ENCODE measurements at places on chromosomes 12 and 14. TPM values are rescaled to one million over a fixed set of nuclear protein-coding genes. Genes with fewer than 3 reads are reported as not detected.

GRCh38 chr12:118237052-118237665 lies 101.2 kb downstream of the PEBP1 start:
- peaks cover 5% of the 10 kb centered on the region for H3K4me1 ChIP-seq
- peaks cover 25% of the 10 kb centered on the region for H3K36me3 ChIP-seq
- no peak overlapping the region for H3K27ac ChIP-seq
- H3K27me3 ChIP-seq, result no peaks in the 10 kb centered on the region

RNASE1 gene
- not detected for total RNA-seq

- H3K27me3 ChIP-seq, result peaks cover 3% of the 10 kb centered on the region
- no peak overlapping the region for H3K27ac ChIP-seq
- no peak for DNase-seq
- H3K4me3 ChIP-seq, result no peak overlapping the region
- H3K4me1 ChIP-seq, result no peaks in the 10 kb centered on the region
These were observed 20.5 kb upstream of the CORO1C start for GRCh38 chr12:108751821-108752220.

DNA sequence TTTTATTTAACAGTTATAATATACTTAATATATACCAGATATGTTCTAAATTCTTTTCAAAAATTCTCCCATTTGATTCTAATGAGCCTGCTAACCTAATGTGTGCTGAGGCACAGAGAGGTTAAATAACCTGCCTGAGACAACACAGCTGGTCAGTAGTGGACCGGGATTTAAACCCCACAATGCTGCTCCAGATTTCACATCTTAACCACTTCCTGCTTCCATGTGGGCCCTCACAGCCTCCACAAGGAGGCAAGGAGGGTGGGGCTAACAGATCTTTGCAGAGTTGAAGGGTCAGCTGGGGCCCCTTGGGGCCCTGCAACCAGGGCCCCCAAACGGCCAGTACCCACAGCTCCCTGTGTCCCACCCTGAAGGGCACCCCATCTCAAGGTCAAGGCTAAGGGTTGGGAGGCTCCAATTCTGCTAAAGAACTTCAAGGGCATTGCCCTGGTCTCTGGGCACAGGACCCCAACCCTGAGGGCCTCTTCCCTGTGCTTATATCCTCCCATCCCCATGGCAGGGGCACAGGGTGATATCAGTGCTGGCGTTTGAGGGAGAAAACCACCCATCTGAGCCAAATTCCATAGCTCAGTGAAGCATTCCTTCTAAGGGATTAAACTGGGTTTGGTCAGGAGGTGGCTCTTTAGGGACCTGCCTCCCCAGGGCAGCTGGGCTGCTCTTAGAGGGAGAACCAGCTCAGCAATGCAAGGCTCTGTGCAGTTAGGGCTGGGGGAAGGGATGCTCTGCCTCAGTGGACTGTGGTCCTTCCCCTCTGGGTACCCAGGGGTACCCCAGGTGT lies 2.2 kb downstream of the KRT80 start:
- no peaks in the 10 kb centered on the region for H3K36me3 ChIP-seq
- peaks cover 4% of the 10 kb centered on the region for H3K4me1 ChIP-seq
- no peak overlapping the region for H3K27ac ChIP-seq
- DNase-seq, result no peak
- peaks cover 13% of the 10 kb centered on the region for H3K27me3 ChIP-seq

GRCh38 chr12:132761032-132761920 lies at the start of gene ANKLE2:
ANKLE2 (minus strand) TSS chr12:132761832; CDS start chr12:132761798, 34 bp downstream.
- peak; percentile 74 for DNase-seq
- H3K4me1 ChIP-seq, result peaks cover 24% of the 10 kb centered on the region
- peak within 1 kb of the TSS; percentile 96 for H3K27ac ChIP-seq

ENDOU gene
- not detected for total RNA-seq

RHOJ gene
- not detected for total RNA-seq

DNA sequence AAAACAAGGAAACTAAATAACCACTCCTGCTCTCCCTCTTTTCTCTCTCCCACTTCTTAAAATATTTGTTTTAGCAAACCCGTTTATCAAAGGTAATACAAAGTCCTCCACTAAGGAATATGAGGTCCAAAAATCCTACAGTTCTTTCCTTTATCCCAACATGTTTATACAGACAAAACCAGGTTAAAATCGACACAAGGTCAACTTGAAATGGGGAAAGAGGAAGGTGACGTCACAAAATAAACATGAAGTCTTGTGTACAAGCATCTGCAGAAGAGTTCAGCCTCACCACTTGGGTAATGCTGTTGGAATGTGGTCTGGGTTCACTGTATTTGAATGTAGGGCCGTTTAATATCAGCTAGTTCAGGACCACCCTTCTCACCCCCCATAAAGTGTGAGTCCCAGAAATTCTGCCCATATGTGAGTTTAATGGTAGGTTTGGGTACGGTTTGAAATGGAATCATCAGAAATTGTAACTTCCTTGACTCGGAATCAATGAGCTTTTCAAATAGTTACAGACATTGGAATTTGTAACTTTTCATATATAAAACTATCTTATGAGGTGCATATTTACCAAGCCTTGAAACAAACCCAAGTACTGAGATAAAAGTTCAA lies 120.0 kb upstream of the SLC38A2 start:
- H3K27ac ChIP-seq, result no peak overlapping the region
- H3K4me3 ChIP-seq, result no peak overlapping the region
- DNase-seq, result no peak
- H3K36me3 ChIP-seq, result peaks cover 9% of the 10 kb centered on the region

DNA sequence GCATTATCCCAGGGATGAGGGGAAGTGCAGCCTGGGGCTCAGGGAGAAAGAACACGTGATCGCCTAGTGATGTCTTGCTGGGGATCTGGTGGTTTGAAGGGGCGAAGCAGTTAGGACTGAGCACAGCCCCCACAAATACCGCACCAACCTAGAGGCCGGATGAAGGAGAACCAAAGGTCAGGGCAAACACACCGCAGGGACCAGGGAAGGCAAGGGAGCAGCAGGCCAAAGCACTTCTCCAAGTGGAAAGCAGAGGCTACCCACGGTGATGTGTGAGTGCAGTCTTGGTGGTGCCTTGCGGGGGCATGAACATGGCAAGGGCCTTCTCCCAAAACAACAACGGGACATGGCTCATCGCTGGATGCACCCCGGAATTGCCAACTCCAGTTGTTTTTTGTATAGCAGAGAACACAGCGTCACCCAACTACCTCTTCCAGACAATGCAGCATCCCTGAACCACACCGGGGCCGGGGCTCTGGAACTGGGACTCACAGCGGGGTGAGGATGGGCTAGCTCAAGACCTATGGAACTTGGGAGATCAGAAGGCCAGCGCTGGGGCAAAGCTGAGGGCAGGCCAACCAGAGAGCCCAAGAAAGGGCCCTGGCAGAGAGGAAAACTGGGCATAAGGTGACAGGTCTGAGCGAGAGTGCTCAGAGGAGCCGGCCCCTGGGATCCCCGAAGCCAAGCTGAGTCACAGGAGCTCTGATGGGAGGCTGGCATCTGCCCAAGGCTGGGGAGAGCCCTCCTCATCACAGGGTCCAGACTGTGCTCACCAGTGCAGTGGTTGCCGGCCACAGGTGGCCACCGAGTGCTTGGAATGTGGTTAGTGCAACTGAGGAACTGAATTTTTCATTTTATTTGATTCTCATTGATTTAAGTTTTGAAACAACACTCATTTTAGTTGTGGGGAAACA lies 11.1 kb downstream of the GALNT16 start:
- no peaks in the 10 kb centered on the region for H3K36me3 ChIP-seq
- no peak overlapping the region for H3K27ac ChIP-seq
- no peak overlapping the region for H3K4me3 ChIP-seq
- no peak for DNase-seq

GRCh38 chr12:118456741-118457140 lies 80.4 kb downstream of the SUDS3 start:
- no peaks in the 10 kb centered on the region for H3K4me1 ChIP-seq
- no peaks in the 10 kb centered on the region for H3K36me3 ChIP-seq
- no peak overlapping the region for H3K4me3 ChIP-seq
- DNase-seq, result no peak
- H3K27ac ChIP-seq, result no peak overlapping the region
- no peaks in the 10 kb centered on the region for H3K27me3 ChIP-seq

GRCh38 chr14:68075382-68076029 lies 255.9 kb downstream of the RAD51B start:
- peaks cover 2% of the 10 kb centered on the region for H3K36me3 ChIP-seq
- no peak overlapping the region for H3K27ac ChIP-seq
- DNase-seq, result no peak
- no peak overlapping the region for H3K4me3 ChIP-seq
- H3K4me1 ChIP-seq, result no peaks in the 10 kb centered on the region

- H3K36me3 ChIP-seq, result no peaks in the 10 kb centered on the region
- H3K4me3 ChIP-seq, result no peak overlapping the region
- no peaks in the 10 kb centered on the region for H3K4me1 ChIP-seq
- no peak for DNase-seq
These were observed 4.1 kb downstream of the SERPINA1 start for GRCh38 chr14:94384342-94384741.

DNA sequence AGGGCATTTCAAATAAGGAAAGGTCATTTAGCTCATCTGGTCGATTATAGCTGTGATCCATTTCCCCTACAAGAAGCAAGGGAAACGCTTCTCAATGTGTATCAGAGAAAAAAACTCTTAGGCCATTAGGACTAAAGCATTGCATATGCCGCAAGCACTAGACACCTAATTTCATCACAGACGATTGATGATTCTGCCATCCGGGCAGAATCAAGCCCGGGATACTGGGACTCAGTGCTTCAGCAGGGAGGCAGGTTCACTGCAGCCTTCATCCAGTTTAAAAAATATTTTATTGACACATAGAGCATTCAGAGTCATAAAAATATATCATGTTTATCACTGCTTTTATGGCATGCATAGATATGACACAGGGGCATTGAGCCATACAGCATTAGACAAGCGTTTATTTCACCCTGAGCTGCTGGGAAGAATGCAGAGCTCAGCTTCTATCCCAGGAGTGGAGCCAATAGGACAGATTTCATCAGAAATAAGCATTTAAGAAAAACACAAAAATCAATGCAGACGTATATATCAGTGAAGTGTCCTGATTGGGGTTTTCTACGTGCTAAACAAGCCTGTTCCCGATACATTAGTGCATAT lies 806.9 kb downstream of the GALC start:
- H3K4me3 ChIP-seq, result no peak overlapping the region

DDX11 gene
- total RNA-seq, result 171 TPM

DNA sequence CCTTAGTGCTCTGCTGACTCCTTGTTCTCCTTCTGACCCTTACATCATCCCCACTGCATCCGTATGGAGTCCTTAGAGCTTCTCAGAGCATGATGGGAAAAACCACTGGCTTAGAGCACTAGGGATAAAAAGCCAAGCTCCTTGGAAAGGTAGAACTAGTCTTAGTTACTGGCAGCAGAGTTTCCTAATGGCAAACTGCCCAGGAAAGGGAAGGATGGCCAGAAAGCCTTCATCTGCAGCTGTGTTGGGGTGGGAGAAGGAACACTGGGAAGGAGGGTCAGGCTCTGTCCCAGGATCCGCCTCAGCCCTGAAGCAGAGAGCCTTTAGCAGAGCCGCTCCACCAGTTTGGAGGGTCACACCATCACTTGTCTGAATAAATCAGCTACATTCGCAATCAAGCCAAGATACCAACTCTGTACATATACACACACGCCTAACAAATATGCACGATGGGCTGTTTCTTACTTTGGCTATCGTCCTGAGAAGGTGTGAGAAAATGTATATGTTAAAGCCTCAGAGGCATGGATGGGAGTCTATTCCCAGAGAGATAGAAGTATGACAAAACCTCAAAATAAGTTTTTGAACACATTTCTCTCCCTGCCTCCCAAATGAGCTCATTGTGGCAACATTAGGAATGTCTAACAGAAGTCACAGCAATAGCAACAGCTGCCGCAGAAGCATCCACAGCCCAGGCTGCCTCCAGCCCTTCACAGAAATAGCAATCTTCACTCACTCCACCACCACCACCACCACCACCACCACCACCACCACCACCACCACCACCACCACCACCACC lies 18.6 kb upstream of the GALNT8 start:
- H3K4me3 ChIP-seq, result no peak overlapping the region
- no peaks in the 10 kb centered on the region for H3K4me1 ChIP-seq
- no peak overlapping the region for H3K27ac ChIP-seq
- peaks cover 6% of the 10 kb centered on the region for H3K27me3 ChIP-seq
- no peaks in the 10 kb centered on the region for H3K36me3 ChIP-seq
- DNase-seq, result no peak

GRCh38 chr12:109723311-109723881 lies 9.8 kb downstream of the FAM222A start:
- no peaks in the 10 kb centered on the region for H3K36me3 ChIP-seq
- DNase-seq, result no peak
- H3K4me3 ChIP-seq, result no peak overlapping the region
- H3K4me1 ChIP-seq, result no peaks in the 10 kb centered on the region
- no peak overlapping the region for H3K27ac ChIP-seq
- H3K27me3 ChIP-seq, result peaks cover 9% of the 10 kb centered on the region

DNA sequence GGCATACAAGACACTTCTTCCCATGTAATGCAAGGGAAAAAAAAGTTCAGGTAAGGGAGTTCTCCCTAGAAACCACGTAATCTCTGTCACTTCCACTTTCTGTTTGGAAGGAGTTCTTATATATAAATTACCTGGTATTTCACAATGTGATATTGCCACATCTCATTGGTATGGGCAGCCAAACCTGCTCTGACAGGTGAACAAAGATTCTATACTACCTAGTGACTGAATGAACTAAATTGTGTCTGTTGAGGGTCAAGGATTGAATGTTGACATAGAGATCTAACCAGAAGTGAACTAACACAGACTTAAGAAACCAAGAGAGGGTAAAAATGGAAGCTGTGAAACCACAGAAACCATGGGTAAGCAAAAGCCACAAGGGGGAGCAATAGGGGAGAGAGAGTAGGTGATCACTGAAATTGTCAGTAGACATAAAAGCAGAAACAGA lies 161.3 kb downstream of the RPL10L start:
- DNase-seq, result no peak
- H3K27ac ChIP-seq, result no peak overlapping the region
- no peaks in the 10 kb centered on the region for H3K27me3 ChIP-seq

DNA sequence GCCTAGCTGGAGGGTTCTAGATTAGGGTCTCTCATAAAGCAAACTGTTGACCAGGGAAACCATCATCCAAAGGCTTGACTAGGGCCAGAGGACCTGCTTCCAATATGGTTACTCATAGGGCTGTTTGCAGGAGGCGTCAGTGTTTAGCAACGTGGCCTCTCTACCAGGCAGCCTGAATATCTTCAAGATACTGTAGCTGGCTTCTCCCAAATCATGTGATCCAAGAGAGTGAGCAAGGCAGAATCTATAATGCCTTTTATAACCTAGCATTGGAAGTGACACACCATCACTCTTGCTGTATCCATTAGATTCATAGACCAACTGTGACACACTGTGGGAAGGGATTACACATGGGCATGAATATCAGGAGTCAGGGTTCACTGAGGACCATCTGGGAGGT lies 17.3 kb downstream of the TPH2 start:
- no peak overlapping the region for H3K4me3 ChIP-seq
- H3K27ac ChIP-seq, result no peak overlapping the region
- no peaks in the 10 kb centered on the region for H3K36me3 ChIP-seq
- DNase-seq, result no peak
- H3K4me1 ChIP-seq, result no peaks in the 10 kb centered on the region
- peaks cover 2% of the 10 kb centered on the region for H3K27me3 ChIP-seq

All from activated T-helper 1 cell treated with anti-CD3 and anti-CD28 coated beads, Interleukin-12 subunit alpha, Interleukin-12 subunit beta, Interleukin-2, Interleukin-4 antibody, amounts not matched to agents 30 ng/mL and 10 ng/mL and 1 ng/mL, durations not matched to agents 14 hours and 24 hours and 36 hours (primary cell).